ENCODE measurements at places on chromosomes 12 and 14.

DNA sequence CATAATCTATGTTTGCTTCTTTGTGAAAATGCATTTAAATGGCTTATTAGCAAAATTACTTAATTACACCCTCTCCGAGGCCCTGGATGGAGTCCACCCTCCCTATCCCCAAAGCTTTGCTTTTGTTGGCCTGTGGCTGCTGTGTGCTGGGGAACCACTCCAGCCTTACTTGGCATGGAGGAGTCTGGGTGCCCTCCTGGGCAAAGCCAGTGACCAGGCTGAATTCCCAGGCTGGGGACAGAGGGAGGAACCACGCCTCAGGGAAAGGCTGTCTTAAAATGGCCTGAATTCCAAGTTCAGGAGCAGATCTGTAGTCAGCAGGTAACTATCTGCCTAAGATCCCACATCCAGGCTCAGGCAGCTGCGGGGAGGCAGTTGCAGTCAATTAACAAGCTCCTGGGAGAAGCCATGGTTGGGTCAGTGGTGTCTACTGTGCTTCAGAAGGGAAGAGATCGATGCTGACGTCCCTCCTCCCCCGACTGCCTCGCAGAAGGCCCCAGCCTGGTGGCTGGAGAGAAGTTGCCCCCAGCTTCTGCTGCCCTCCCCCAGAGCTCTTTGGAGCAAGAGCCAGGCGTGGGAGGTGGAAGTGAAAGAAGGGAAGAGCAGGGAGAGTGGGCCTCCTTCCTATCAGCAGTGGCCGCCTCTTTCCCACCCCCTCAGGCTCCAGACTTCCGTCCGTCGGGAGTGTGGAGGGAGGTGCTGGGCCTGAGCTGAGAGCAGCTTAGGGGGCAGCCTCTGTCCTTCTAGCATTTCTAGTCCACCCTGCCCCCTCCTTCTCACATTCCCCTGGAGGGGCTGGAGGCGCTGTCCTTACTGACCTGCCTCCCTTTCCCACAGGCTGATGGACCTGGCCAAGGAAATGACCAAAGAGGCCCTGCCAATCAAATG, 11.3 kb downstream of the VASH1 start:
- no peak for DNase-seq

GRCh38 chr12:64034901-64035576, 187.1 kb downstream of the KICS2 start:
- DNase-seq: no peak

- no peak for DNase-seq
Observed at GRCh38 chr12:115930336-115930735, 347.2 kb downstream of the MED13L start.

DNA sequence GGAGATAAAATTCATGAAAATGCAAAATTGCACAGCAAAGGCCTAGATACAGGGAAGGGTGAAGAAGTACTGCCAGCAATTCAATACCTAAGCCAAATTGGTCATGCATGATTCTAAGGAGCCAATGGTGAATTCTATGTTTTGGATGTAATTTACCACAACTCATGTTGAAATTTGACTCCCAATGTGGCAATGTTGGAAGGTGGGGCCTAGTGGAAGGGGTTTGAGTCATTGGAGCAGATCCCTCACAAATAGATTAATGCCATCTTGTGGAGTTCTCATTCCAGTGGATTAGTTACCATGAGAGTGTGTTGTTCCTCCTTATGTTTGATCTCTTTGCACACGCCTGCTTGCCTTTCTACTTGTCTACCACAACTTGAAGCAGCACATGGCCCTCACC, 194.0 kb upstream of the ALG10 start:
- DNase-seq: peak; percentile 9

- DNase-seq: peak; percentile 41
Observed at GRCh38 chr12:31589904-31590641, 863 bp downstream of the DENND5B start.

- no peak for DNase-seq
Observed at GRCh38 chr12:96994900-96995299, 87.8 kb downstream of the NEDD1 start.

GRCh38 chr12:52454411-52455201, 2.7 kb upstream of the KRT6B start:
- DNase-seq: no peak

GRCh38 chr12:80442426-80443222, 1.4 kb upstream of the PTPRQ start:
- no peak for DNase-seq

GRCh38 chr14:90062127-90062794, 467 bp downstream of the KCNK13 start:
- peak; percentile 95 for DNase-seq

DNA sequence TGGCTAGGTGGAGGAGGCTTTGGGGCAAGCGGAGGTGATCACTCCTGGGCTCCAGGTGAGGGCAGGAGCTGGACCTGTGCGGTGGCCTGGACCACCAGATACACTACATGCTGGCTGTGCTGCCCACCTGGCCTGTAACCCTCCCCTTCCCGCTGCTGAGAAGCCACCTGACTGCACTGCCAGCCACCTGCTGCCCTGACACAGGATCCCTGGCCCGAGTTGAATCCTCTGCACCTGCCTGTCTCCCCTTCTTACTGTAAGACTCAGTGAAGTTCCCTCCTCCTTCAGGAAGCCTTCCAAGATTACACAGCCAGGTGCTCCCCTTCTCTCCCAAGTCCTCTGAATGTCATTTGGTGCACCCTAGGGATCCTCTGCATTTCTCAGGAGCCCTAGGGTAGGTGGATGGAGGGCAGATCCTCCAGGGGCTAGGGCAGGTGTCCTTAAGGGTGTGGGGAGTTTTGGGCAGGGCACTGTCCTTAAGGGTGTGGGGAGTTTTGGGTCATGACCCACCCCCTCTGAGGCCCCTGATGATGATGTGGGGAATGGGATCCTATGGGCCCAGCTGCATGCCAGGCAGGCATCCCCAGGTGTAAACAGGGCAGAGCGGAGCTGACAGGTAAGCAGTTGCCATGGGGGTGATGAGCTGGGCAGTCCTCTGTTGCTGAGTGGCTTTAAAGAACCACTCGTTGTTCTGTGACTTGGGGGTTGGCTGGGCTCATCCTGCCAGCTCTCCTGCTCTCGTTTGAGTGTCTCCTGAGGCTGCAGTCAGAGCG, 6.7 kb upstream of the MTA1 start:
- no peak for DNase-seq

All from NCI-H1417 (cell line).